ENCODE measurements at places on chromosomes 11 and 22.

DNA sequence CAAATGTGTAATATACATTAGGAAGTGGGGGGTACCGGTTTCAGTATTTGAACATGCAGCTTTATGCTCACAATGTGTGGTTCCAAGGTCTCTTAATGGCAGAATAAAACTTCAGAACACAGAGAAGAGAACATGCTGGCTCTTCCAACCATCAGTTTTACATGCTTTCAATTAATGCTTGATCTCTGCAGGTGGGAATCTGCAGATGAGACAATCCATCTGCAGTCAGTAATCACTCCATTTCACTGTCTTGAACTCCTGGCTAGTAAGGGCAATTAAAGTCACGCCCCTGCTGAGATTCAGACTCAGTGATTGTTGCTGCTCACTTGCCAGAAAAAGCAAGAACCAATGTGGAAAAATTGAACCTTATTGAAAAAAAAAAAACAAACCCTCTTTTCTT is 945.7 kb downstream of the DLG2 start:
- no peak for DNase-seq

- no peak for DNase-seq
Measured at GRCh38 chr11:62710001-62710345, 2.5 kb downstream of the GNG3 start.

DNA sequence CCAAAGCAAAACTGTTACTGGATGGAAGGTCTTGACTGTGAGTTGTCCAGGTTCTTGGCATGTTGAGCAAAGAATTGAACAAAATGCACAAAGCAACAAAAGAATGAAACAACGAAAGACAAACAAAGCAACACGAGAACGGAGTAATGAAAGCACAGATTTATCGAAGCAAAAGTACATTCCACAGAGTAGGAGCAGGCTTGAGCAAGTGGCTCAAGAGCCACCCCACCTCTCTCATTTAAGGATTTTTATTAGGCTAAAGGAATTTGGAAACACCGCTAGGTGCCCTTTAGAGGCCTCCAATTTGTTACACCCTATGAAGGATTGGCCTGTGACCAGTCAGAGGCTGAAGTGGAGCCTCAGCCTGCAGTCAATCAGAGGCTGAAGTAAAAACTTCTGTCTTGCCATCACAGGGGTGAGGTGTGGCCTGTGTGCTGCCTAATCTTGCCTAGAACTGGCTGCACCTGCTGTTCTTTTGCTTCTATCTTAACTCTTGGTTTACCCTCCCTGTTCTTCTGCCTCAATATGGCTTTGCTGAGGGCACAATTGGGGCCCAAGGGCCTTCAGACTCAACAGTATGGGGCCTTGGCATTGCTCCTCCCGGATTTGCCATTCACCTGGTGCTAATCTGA is 59.4 kb upstream of the FTH1 start:
- no peak for DNase-seq

- DNase-seq: no peak
Measured at GRCh38 chr22:46969961-46970360, 207.5 kb downstream of the TBC1D22A start.

DNA sequence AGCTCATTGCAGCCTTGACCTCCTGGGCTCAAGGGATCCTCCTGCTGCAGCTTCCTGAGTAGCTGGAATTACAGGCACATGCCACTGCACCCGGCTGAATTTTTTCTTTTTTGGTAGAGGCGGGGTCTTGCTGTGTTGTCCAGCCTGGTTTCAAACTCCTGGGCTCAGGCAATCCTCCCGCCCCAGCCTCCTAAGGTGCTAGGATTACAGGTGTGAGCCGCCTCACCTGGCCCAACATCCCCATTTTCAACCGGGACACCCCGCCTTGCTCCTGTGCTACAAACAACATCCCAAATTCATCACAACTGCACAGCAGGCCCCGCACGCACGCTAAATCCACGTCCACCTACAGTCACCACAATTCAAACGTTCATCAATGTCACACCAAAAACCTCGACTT is 61.0 kb downstream of the ARFGAP3 start:
- DNase-seq: no peak

DNA sequence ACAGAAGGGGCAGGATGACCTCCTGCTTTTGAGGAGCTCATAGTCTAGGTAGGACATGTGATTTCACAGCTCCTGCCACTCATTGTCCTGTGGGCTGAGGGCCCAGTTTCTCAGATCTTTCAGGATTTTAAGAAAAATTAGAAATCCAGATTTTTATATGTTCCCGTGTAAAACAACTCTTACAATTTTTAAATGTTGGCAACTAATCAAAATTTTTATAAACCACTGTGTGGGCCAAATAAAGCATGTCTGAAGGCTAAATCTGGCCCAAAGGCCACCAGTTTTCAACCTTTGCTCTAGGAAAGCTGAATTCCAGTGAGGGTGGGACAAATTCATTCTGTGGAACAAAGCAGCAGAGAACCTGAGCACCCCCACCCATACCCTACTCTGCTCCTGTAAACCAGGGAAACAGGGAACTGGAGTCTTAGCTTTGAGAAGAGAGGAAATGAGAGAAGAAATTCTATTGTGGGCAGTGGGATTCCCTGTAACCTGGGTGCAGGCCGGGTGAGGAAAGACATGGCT is 20.6 kb downstream of the LRRC32 start:
- no peak for DNase-seq

- no peak for DNase-seq
Measured at GRCh38 chr11:22677153-22677903, 10.9 kb downstream of the GAS2 start.

DNA sequence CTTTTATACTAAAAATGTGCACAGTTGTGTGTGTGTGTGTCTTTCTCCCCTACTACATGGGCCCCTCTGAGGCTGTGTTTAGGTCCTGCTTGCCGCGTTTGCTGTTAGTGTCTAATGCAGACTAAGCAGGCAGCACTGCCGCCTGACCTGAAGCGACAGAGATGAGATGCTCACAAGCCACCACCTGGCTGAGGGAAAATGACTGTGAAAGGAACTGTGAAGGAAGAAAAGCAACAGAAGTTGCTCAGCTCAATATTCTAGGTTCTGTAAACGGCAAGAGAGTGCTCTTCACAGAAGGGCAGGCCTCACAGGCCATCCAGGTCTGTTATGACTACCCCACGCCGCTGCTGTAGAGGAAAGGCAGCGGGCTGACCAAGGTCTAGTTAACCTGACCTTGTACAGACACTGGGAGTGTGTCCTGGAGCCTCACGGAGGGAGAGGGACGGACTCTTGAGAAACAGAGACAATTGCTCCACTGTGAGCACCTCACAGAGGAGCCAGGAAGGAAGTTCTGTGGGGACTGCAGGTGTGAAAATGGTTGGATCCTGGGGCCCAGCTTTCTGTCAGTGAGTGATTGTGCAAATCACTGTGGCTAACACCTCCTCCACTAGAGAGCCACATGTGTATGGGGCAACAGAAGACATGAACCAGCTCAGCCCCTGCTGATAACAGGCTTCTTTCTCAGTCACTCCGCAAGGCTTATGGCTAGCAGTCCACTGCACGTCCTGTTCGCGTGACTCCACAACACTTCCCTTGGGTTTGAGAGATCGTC is 31.3 kb upstream of the YPEL1 start:
- DNase-seq: peak; percentile 54

GRCh38 chr22:35708917-35709316 is 8.8 kb upstream of the APOL5 start:
- DNase-seq: no peak

GRCh38 chr11:97237151-97237550 is 847.3 kb downstream of the JRKL start:
- DNase-seq: no peak

GRCh38 chr11:78560153-78560552 is 14.5 kb downstream of the NARS2 start:
- DNase-seq: no peak

DNA sequence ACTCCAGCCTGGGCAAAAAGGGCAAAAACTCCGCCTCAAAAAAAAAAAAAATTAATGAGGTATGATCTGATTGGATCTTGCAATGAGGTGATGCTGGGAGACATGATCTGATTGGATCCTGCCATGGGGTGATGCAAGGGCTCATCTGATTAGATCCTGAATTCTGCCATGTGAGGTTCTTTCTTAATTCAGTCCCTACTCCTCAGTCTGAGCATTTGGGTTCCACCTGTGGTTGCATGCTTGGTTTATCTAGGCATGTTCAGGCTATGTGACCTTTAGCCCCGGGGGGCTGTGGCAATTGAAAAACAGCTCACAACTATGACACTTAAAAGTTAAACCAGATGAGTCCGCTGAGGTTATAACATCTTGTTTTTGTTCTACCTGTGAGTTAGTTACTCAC is 4.8 kb upstream of the TRIM6 start:
- no peak for DNase-seq

- no peak for DNase-seq
Measured at GRCh38 chr22:44523981-44524759, 26.1 kb upstream of the RTL6 start.

DNA sequence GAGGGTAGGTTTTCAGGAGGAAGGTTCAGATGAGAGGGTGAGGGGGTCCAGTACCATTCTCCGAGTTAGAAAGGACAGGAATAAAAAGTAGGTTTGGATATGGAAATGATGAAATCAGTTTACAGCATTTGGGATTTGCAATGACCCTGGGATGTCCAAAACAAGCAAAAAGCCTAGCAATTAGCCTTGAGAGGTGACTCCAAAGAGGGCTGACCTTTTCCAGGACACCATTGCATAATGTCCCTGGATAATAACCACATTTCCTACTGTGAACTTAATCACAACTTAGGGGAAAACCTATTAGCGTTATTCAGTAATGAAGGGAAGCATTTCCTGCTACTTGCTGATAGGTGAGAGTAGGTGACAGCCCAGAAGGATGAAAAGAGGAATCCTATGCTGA is 101.4 kb upstream of the ARHGAP42 start:
- no peak for DNase-seq

- DNase-seq: no peak
Measured at GRCh38 chr11:20364341-20364792, 853 bp downstream of the HTATIP2 start.

DNA sequence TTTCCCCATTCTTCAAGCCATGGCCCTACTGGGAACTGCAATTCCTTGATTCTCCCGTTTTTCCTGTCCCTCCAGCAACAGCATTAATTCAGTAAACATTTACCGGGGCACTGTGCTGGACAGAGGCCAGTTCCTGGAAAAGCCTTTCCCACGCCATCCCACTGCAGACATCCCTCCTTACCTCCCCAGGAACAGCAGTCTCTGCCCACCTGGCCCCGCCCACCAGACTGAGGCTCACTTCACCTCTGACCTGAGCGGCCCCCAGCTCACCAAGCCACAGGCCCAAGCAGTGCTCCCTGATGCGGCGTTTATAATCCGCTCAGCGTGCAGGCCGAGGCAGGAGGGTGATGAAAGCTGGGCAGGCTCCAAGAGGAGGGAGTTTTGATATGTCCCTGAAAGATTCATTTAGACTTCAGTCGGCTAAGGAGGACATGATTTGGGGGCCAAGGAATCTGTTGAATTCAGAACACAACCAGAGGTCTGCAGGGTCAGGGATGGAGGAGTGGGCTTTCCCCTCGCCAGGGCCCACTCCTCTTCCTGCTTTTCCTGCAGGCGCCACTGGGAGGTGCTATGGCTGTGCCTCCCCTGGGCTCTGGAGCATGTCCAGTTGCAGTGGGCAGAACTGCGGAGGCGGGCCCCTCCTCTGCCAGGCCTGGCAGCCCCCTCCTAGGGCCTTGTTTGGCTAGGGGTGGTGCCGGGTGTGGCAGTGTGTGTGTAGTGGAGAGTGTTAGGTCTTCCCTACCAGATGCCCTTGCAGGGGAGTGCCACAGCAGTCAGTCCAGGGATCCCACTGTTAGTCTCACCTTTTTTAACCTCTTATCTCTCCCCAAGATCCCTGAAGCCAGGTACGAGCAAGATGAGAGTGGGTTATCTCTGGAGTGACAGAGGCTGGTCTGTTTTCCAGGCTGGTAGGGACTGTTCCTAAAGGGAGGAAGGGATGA is 1.4 kb upstream of the TAGLN start:
- DNase-seq: no peak

DNA sequence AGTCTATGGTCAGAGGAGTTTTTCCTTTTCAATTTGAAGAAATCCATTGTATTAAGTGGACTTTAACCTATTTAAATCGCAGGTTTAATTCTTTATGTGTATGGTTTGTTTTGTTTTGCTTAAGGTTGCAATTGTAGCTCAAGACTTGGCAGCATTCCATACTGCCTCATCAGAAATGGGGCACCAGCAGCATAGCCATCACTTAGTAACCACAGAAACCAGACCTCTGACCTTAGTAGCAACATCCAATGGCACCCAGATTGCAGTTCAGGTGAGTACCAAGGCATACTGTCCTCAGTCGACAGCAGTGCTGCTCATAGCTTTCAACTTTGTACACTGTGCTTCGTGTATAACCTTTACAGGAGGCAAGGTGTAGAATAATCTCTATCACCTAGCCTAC is 48.4 kb upstream of the WEE1 start:
- DNase-seq: no peak

DNA sequence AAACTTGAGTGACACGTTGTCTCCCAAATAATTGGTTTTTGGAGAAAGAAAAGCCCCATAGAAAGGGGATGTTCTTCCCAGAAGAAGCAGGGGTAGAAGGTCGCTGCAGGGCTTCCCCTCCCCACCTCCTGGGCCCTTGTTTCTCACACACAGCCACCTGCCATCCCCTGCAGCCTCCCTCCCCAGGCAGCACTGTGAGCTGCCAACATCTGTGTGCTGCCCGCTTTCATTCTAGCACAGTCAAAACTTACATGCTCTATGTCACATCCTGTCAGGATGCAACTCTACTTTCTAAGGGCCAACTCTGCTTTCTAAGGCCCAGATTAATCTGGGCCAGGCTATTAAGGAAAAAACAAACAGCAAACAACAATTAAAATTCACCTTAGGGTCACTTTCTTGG is 309.4 kb upstream of the ZC3H12C start:
- no peak for DNase-seq

Measured in stimulated activated CD4-positive, alpha-beta T cell treated with anti-CD3 and anti-CD28 coated beads, TNF-alpha, amount 100 ng/mL, for 48 hours (primary cell).